ENCODE measurements at places on chromosomes 12 and 14.

DNA sequence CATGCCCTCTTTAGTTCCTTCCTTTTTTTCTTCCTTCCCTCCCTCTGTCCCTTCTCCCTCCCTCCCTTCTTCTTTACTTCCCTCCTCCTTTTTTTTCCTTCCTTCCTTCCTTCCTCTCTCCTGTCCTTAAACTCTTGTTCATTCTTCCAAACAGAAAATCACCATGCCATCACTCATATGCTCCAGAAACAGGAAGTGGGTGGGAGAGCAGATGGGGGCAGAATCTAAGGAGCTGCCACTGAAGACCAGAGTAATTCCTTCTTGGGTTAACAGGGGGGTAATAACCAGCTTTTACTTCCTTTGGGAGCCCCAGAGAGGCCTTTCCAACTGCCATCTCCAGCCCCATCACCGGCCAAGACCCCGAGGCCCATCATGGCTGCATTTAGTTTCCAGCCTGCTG, 51.2 kb downstream of the SVOP start:
- H3K27ac ChIP-seq: no peak overlapping the region
- no peaks in the 10 kb centered on the region for H3K4me1 ChIP-seq
- no peak for DNase-seq
- H3K36me3 ChIP-seq: no peaks in the 10 kb centered on the region
- H3K27me3 ChIP-seq: no peaks in the 10 kb centered on the region
- no peak overlapping the region for H3K4me3 ChIP-seq

GRCh38 chr12:12272869-12273268, 6.0 kb upstream of the LRP6 start:
- no peaks in the 10 kb centered on the region for H3K27me3 ChIP-seq
- peaks cover 1% of the 10 kb centered on the region for H3K4me1 ChIP-seq
- H3K36me3 ChIP-seq: no peaks in the 10 kb centered on the region
- no peak overlapping the region for H3K4me3 ChIP-seq
- DNase-seq: no peak
- H3K27ac ChIP-seq: peak overlapping the region; percentile 16

- no peak overlapping the region for H3K27ac ChIP-seq
- no peaks in the 10 kb centered on the region for H3K27me3 ChIP-seq
- H3K4me1 ChIP-seq: no peaks in the 10 kb centered on the region
Observed at GRCh38 chr12:31877884-31878283, 81.3 kb upstream of the RESF1 start.

- H3K36me3 ChIP-seq: no peaks in the 10 kb centered on the region
- no peaks in the 10 kb centered on the region for H3K4me1 ChIP-seq
- DNase-seq: no peak
Observed at GRCh38 chr12:74537126-74537706, 419 bp upstream of the ATXN7L3B start.
